Activated CD4-positive, CD25-positive, alpha-beta regulatory T cell treated with anti-CD3 and anti-CD28 coated beads, Interleukin-2, amount 50 U/mL, for 72 hours (primary cell): ENCODE measurements at places on chromosomes 5 and 9.

DNA sequence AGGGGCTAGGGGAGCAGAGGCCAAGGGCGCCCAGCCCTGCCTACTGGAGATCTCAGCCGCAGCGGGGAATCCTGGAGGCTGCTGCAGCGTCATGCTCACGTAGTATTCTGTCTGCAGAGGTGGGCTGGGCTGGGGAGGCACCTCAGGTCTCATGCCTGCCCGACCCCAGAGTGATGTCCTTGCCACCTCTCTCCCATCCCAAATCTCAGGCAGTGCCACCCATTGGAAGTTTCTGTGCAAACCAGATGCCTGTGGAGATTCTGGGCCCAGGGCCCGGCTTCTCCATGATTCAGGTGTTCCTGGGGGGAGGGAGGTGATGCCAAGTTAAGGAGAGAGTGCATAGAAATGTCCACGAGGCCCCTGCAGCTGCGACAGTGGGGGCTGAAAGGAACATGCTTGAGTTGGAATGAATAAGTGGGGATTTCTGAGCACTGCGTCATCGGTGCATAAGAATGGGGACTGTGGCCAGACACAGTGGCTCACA lies 72.0 kb downstream of the ANKRD33B start:
- DNase-seq, result peak; percentile 17

DNA sequence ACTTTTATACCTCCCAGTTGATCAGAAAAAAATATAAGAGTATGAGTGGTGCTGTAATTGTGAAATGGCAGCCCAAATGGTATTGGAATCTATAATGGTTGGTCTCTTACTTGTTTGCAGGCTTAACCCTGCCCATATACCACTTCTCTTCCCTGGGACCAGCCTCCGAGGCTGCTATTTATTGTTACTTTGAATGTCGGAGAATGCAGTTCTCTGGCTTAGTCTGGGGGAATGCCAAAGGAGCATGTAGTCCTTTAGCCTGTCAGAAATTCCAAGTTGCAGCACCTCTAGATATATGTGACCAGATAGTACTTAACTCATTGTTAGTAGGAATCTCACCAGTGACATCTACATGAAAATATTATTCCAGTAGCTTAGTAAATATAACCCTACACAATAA lies 47.5 kb downstream of the SLC44A1 start:
- no peak for DNase-seq

GRCh38 chr5:149938279-149938678 lies 6.3 kb downstream of the PDE6A start:
- no peak for DNase-seq

DNA sequence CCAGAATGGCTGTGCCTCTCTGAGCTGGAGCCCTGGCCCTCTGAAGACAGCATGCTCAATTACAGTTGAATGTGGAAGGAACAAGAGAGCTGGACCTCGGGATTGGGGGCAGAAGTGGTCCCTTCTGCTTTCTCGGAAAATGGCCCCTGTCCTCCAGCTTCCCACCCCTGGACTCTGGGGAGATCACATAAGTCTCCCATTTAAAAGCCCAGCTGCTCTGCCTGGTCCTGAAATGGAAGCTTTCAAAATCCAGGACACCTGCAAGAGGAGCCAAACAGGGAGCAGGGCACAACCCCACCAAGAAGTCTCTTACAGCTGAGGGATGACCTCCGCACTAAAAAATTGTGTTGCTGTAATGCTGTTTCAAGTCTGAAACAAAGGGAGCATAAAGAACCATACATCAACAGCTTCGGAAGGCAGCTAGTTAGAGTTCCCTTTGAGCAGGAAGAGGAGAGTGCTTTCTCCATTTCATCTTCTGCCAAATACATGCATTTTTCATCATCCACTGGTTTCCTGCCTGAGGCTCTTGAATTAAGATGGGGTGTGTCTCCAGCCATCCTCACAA lies 48.2 kb downstream of the TGFBI start:
- no peak for DNase-seq

DNA sequence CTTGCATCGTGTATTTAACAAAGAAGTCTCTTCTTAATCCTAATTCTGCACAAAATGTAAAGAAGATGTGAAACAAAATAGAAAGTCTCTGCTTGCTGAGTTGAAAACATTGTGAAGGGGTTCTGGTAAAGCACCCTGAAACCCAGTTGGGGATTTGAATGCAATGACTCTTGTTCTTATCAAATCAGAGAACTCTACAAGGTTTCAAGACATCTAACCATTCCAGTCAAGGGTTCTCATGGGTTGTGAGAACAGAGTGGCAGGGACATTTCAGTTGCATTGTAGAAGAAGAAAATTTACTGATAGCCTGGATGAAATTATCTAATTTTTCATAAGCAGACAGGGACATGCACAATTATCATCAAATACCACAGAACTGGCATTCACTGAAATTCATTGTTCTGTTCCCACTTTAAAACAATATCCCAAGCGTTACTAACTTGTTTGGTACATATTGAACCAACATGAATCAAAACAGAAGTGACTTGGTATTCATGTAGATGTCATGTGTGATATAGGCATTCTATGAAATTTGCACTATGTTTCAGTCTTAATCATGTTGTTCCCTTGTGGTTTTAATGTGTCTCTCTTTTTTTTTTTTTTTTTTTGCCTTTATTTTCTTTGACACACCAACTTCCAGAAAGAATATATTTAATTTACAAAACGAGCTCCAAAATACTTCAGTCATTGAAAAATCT lies 563.3 kb downstream of the IRX1 start:
- DNase-seq, result no peak

- DNase-seq, result no peak
These were observed 363.3 kb downstream of the KDM4C start for GRCh38 chr9:7121055-7121454.

GRCh38 chr5:157559301-157559700 lies 16.3 kb downstream of the ADAM19 start:
- DNase-seq, result no peak

- DNase-seq, result no peak
These were observed 164.4 kb downstream of the DAB2IP start for GRCh38 chr9:121815546-121816448.

- DNase-seq, result no peak
These were observed 24.2 kb downstream of the COL27A1 start for GRCh38 chr9:114179516-114179915.

DNA sequence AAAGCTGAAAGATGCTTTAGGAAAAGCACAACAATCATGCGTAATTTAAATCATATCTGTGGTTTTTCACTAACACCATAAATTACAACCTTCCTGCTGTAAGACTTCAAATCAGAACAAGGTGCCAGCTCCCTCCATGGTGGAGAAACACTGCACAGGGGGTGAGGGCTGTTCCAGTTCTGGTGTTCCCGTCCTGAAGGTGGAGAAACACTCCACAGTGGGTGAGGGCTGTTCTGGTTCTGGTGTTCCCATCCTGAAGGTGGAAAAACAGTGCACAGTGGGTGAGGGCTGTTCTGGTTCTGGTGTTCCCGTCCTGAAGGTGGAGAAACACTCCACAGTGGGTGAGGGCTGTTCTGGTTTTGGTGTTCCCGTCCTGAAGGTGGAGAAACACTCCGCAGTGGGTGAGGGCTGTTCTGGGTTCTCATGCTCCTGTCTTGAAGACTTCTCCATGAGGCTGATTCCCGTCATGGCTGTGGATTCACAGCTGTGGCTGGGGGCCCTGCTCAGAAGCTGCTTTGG lies 12.9 kb downstream of the PLEKHG4B start:
- DNase-seq, result no peak

DNA sequence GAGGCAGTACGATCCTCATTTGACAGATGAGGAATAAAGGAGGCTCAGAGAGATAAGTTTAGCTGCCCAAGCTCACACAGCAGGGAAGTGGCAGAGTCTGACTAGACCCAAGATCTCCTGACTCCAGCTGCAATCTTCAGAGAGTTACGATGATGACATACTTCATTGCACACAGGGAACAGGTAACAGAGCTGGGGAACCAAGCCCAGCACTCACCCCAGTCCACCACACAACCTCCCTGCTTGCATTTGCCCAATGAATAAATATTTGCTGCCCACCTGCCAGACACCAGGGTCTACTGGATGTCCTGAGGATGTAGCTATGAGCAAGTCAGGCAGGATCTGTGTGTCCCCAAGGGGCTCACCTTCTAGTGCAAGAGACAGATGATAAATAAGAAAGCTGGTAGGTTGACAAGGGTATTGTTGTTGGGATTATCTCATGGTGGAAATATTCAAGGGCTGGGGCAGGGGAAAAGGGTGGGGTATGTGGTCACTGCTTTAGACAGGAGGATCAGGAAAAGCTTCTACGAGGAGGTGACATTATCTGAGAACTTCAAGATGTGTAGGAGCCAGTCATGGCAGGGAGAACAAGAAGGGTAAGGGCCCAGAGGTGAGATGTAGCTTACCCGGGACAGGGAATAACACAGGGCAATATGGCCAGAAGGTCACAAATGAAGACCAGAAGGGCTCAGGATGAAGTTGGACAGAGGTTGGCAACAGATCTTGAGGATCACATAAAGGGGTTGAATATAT lies 28.6 kb upstream of the CPEB4 start:
- no peak for DNase-seq

GRCh38 chr5:66617226-66617861 lies 21.2 kb downstream of the MAST4 start:
- DNase-seq, result no peak
